Activated T-cell treated with anti-CD3 and anti-CD28 coated beads, Interleukin-2, amount 50 U/mL, for 24 hours (primary cell): ENCODE measurements at places on chromosomes 3 and 15.

DNA sequence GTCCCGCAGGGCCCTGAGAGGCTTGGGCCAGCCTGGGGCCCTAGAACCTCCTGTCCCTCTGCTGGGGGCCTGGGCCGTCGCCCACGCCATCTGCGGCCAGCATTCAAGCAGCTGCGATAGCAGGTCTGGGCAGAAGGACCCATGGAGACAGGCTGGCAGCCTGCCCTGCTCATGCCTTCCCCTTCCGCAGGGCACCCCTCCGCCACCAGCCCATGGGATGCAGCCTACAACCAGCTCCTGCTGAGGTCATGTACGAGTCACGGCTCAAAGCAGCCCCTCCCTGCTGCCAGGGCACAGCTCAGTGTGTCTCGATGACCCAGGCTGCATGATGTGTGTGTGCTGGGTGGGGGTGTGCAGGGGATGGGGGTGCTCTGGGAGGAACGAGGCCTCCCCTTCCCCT is 27.8 kb downstream of the DUSP7 start:
- DNase-seq: no peak

GRCh38 chr3:31882431-31882830 is 98.6 kb downstream of the OSBPL10 start:
- DNase-seq: no peak

DNA sequence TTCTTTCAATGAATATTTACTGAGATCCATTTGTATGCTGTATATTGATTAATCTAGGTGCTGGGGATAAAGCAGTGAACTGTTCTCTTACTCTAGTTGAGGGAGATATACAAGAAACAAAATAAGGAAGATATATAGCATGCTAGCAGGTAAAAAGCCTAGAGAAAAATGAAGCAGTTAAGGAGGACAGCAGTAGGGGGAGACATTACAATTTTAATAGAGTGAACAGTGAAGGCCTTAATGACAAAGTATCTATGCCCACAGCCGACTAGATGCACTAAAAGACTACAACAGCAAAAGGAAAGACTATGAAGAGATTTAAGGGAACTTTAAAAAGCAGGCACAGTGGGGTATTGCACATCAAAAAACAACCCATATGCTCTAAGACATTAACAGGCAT is 81.4 kb downstream of the XRN1 start:
- no peak for DNase-seq

- DNase-seq: no peak
Measured at GRCh38 chr15:100198442-100198841, 143.3 kb downstream of the ADAMTS17 start.

- DNase-seq: no peak
Measured at GRCh38 chr3:114441386-114441785, 147.6 kb downstream of the TIGIT start.

DNA sequence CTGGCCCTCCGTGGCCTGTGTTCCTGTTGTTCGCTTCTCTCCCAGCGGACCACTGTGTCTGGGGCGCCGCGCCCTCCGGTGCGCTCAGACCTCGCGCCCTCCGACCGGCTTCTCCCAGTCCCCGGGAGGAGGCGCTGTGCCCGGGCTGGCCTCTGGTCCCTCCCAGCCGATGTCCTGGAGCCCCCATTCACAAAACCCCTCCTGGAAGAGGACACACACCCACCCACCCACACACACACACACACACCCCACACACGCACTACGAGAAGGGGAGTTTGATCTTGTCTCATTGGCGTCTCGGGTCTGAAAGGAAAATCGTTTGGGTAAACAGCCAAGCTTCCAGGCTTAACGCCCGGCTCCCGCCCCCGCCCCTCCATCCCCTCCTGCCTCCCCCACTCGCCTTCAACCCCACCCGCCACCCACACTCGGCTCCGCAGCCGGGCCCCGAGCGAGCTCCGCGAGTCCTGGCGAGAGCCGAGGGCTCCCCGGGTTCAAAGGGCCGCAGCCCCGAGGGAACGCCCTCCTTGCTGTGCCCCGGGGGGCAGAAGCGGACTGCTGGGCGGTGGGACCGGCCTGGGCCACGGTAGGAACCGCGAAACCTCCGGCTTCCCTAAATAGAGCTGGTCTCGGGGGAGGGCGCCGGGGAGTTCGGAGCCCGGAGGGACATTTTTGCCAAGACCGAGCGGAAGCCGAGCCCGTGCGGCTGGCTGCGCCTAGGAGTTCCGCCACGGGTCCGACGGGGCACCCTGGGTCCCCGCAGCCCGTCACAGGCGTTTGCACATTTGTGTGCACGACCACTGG is 23.6 kb downstream of the NR2F2 start:
- DNase-seq: no peak

GRCh38 chr15:66096688-66097058 is 156.9 kb downstream of the MEGF11 start:
- no peak for DNase-seq

DNA sequence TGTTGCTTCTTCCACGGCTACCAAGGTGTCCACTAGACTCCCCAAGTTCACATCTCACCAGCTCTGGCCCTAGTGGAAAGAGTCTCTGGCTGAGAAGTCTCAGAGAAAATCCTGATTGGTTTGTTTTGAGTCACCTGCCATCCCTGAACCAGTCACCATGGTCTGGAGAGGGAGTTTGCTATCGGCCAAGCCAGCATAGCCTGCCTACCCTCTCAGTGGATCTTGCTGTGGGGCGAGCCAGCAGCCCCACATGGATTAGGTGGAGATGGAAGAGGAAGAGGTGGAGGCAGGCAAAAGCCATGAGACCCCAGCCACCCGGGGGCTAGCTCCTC is 48.1 kb upstream of the FLNB start:
- DNase-seq: no peak

GRCh38 chr15:76667943-76668715 is 237.0 kb downstream of the SCAPER start:
- DNase-seq: no peak

DNA sequence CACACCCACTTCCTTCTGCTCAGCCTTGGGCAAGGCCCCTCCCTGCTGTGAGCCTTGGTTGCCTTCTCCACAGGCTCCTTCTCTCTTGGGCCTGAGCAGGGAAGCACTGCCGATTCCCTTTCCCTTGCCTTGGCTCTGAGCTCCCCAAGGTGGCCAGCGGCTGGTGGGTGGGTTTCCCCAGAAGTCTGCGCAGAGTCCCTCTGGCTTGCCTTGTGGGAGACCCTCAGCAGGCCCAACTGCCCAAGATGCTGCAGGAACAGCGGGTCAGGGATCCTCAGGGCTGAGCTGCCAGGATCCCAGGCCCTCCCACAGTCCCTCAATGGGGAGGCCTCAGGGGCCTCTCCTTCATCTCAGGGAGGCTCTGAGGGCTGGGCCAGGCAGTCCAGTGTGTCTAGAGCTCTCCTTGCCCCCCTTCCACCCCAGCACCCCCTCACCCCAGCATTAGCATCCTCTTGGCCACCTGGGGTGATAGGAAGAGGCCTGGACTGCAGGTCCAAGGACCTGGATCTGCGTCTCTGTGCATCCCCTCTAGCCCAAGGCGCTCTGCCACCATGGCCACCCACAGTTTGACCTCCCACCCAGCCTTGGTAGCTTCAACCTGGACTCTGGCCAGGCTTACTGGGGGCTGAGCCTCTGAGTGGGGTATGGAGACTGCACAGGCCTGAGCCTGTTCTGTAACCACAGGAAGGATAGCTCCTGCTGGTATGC is 68.6 kb downstream of the EXOG start:
- peak; percentile 14 for DNase-seq

DNA sequence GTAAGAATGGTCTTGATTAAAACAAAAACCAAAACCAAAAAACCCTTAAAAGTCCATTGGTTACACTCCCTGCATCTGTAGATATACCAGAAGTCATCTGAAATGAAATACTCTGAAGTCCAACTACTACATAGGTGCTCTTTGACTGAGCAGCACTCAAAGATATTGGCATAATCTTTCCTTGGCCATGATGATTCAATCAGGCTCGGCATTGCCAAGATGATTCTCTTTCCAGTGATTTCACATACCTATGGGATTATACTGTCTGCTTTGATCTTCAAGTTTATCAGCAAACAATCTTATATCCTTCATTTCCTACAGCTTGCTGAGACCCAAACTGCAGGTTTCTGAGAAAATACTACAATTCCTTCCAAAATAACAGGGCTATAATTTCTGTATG is 35.9 kb upstream of the DIPK2A start:
- no peak for DNase-seq

DNA sequence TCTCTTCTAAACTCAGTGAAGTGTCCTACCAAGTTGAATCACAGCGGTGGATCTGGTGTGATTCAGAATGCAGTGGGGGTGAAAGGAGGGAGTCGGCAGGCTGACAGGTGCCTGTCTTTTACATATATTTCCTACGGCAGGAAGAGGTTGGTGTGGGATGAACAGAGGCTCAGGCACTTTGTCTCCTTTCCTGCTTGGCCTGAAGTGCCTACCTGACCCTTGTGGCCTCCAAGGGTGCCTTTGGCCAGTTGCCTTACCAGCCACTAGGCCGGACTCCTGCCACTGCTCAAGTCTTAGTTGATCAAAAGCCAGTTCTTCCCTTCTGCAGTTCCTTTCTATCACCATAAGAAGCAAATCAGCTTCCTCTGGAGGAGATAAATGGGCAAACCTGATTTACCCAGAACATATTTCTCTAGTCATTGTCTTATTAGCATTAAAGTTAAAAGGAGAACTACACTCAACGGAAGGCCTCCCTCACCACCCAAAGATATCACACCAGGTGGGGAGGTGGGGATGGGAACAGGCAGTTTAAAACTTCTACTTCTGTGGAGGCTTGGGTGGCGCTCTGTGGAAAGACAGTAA is 52.1 kb downstream of the CRTC3 start:
- DNase-seq: no peak
